ENCODE measurements at places on chromosomes 2 and 18.

GRCh38 chr2:31810200-31810917, 200.4 kb downstream of the MEMO1 start:
- no peak for DNase-seq

DNA sequence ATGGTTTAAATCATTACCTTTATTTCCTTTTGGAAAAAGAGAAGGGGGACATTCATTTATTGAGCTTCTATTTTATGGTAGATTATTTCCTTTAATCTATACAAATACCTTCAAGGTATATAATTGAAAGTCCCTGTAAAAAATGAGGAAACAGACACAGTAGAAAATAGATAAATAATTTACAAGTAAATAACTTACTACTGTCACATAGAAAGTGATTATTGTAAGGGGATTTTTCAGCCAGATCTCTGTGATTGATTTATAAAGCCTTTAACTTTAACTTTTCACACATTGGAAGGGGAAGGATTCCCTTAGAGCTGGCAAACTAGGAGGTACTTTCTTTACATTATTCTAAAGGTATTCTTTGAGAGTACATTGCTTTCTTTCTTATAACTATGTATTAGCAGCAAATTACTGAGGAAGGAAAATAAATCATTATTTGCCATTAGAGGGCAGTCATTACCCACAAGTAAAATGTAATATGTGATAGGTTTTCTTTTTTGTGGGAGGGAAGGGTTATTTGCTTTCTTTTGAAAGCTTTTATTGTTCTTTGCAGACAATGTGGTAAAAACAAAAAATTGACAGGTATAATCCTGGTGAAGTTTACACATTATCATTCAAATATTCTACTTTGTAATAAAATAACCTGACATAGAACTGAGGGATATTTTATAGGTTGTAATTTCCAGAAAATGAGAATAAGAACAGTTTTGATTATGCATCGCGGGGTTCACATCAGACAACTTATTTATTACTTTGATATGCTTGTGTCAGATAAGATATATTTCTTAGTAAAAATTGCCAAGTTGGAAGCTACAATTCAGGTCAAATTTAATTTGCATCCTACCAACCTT, 24.8 kb upstream of the RPE start:
- no peak for DNase-seq

DNA sequence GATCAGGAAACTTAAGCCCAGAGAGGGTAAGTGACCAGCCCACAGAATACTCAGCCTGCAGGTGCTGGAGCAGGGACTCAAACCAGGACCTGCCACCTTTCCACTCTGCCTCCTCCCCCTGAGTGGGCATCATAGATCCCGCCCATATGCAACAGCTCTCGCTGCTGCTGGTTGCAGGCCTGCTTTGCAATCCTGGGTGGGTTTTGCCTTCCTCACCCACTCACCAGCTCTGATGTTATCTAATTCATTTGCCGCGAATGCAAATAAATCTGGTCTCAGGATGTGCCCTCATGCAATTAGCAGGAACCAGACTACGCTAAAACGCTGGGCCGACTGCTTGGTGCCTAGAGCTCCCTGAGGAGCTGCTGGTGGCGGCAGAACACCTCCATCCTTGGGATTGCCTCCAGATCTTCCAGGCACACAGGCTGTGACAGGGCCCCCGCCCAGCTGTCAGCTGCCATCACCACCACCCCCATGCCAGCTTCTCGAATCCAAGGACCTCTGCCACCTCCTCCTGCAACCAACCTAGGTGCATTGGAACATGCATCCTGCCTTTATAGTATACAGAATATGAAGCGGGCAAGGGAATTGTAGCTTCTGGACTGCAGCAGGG, 28.8 kb downstream of the CNGA3 start:
- DNase-seq = no peak

DNA sequence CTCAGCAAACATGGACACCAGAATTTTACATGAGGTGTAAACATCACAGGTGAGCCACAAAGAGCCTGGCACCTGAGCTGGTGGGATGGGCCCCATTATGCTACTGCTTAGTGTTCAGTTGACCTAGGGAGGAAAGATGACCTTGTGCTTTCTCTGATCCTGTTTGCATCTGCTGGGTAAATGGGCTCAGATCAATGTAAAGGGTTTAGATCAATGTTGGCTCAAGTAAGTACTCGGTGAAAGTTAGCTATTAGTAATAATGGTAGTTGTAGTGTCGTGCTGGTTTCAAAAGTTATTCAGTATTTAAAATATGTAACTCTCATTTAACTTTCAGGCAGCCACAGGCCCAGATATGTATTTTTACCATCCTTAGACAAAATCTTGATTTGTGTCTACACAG, 19.8 kb downstream of the ABHD3 start:
- no peak for DNase-seq

- no peak for DNase-seq
These were observed 1127.9 kb upstream of the CHAC2 start for GRCh38 chr2:52639692-52640091.

DNA sequence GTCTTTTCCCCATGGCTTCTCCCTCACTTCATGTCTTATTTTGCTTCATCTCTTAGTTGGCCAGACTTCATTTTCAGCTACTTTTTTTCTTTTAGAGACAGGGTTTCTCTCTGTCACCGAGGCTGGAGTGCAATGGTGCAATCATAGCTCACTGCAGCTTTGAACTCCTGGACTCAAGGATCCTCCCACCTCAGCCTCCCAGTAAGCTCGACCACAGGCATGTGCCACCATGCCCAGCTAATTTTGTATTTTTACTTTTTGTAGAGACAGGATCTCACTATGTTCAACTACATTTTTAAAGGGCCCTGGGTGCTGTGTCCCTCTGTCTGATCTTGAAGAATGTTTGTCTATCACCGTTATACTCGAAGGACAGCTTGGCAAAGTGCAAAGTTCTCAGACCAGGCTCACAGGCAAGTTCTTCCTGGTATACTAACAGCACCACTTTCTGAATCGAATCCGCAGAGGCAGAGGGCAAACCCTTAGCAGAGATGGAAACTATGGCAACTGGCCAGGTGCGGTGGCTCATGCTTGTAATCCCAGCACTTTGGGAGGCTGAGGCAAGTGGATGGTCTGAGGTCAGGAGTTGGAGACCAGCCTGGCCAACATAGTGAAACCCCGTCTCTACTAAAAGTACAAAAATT, 60.9 kb downstream of the SOWAHC start:
- no peak for DNase-seq

GRCh38 chr18:7256618-7257425, 25.9 kb downstream of the LRRC30 start:
- DNase-seq = no peak

DNA sequence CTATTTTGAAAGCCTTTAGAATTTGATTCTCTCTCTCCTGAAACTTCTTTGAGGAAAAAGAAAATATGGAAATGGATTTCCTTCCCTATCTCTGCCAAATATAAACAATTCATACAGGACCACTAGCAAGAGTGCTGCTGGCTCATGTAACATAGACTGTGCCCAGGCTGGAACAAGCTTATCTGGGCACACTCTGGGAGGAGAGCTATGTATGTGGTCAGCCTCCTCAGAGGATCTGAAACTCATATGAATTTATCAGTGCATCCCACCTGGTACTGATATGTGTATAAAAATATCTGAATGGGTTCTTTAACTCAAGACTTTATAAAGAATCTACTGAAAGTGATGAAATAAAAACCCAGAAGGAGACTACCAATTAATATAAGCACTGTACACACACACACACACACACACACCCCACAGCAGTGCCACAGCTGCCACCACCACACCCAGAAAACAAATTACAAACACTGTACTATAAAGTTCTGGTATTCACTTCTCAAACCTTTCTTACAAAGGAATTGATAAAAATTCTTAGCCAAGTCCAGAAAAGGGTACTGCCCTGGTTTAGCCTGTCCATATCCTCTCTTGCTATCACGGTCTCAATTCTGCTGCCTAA, 115.6 kb downstream of the IRS1 start:
- DNase-seq = no peak

GRCh38 chr2:70561893-70562292, 8.3 kb upstream of the TGFA start:
- no peak for DNase-seq

- DNase-seq = no peak
These were observed 9.2 kb upstream of the LRPPRC start for GRCh38 chr2:44004735-44005602.

DNA sequence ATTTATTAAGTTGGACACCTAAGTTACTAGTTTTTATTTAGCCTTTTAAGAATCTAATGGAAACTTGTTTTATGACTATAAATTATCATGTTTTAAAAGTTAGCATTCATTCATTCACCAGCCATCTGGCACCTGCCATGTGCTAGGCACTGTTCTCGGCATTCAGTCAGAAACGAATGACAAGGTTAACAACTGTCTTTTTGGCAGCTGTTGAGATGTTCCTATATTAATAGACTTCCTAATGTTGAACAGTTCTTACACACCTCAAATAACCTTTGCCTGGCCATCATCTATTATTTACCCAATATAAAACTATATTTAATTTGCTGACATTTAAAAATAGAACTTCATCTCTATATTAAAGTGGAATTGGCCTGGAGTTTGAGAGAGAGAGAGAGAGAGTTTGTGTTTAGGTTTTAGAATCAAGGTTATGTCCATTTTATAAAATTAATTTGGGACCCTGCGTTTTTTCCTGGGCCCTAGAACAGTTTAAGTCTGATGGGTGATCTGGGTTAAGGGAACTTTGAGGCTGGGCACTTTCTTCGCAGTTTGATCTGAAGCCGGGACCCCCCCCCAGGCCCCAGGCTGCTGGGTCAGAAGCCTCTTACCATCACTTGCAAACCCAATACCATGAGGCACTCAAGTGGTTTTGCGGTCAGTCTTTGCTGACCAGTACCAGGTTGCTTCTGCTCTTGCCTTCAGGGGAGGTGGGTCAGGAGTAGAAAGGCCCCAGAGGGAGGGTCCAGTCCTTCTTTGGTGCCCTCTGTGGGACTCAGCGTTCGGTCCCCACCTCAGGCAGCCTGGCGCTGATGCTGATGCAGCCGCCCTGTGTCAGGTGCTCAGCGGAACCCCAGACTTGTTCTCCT, 48.3 kb upstream of the ASB1 start:
- DNase-seq = no peak

DNA sequence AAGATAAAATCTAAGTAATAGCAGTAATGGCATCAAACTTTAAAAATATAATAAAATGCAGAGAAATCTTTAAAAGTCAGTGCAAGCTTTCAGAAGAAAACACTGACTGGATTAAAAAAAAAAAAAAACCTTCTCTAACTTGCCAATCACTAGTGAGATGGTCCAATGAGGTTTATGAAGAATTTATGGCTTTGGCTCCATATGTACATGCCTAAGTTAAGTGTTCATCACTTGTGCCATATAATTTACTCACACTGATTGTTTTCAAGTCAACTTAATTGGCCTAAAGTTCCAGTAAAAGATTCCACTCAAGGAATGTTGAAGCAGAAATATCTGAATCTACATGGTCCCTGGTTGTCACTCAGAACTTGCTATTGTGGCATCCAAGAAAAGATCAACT, 40.7 kb upstream of the RAB27B start:
- DNase-seq = no peak

GRCh38 chr2:57461624-57462023, 585.0 kb upstream of the VRK2 start:
- no peak for DNase-seq

GRCh38 chr2:23053601-23054000, 331.4 kb upstream of the KLHL29 start:
- DNase-seq = no peak

DNA sequence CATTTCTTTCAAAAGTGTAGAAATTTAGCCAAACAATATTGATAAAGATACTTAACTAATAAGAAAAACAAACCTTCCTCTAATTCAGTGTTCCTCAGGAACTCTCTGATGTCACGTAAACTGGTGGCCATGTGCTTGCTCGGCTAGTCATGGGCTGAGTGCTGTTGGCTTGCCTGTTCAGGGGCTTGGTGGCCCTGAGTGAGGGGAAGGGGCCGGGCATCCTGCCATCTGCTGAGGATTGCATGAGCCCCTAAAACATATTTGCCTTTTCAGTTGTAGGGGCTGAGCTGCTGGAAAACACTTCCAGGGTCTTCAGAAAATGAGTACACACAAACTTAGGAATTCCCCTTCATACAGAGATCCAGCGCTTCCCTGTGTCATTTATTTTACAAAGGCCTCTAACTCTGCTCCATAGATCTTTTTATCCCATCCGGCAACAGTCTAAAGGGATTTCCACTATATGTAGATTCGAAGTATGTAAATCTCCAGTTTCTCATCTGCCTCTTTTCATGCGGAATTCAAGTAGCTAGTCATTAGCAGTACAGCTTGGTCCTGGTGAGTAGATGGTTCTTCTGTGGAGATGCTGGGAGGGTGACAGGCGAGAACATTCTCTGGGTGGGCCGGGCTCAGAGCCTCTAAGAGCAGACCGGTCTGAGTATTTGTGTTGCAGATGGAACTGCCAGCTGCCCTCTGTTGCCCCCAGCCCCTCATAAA, 20.1 kb upstream of the NFATC1 start:
- DNase-seq = no peak

- DNase-seq = no peak
These were observed 9.9 kb downstream of the CCT7 start for GRCh38 chr2:73243884-73244570.

DNA sequence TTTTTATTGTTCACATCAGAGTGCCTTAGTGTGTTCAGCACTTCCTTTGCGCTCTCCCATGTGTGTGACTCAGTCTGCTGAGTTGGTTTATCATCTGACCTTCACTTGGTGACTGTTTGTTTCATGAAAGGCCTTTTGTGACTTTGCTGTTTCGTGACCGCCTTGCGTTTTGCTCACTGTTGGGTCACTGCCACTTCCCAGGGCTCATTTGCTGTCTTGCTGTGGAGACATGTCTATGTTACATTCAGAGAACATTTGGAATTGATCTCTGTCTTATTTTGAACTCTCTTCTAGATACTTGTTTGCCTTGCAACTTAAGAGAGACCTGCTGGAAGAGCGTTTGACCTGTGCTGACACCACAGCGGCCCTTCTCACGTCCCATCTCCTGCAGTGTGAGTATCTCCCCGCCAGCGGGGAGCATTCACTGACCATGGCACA, 54.7 kb downstream of the FARP2 start:
- DNase-seq = no peak

DNA sequence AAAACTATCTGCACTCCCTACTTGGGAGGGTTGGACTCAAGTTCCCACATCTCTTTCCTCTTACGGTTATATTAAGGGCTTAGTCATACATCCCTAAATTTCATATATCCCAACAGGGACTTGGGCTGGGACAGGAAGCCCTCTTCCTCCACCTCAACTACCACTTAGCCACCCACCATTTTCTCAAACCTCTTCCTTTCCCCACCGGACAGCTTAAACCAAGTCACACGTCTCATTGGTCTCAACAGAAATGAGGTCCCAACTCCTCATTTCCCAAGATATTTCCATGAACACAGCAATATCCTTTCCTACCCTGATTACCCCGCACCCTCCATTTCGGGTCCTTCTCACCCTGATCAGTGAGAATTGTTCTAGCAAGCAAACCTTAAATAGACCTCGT, 736 bp downstream of the ZSCAN30 start:
- DNase-seq = no peak

DNA sequence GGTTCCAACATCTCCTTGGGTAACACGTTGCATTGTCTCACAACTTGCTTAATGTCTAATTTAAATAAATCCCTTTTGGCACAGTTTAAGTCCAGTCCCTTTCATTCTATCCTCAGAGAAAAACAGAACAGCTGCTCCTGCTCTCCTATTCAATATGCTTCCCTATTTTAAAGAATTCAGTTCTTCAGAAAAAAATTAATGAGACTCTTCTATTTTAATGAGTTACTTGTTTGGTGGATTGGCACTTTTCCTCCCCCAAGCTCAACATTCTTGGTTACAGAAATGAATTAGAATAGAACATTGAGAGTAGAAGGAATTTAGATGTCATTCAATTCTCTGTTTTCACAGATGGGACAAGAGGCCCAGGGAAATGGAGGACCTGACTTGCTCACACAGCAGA, 116.9 kb upstream of the ATP8B1 start:
- DNase-seq = no peak

GRCh38 chr2:102313025-102313424, 1.7 kb downstream of the IL1RL1 start:
- DNase-seq = no peak
